ENCODE measurements at places on chromosomes 5 and 9.

DNA sequence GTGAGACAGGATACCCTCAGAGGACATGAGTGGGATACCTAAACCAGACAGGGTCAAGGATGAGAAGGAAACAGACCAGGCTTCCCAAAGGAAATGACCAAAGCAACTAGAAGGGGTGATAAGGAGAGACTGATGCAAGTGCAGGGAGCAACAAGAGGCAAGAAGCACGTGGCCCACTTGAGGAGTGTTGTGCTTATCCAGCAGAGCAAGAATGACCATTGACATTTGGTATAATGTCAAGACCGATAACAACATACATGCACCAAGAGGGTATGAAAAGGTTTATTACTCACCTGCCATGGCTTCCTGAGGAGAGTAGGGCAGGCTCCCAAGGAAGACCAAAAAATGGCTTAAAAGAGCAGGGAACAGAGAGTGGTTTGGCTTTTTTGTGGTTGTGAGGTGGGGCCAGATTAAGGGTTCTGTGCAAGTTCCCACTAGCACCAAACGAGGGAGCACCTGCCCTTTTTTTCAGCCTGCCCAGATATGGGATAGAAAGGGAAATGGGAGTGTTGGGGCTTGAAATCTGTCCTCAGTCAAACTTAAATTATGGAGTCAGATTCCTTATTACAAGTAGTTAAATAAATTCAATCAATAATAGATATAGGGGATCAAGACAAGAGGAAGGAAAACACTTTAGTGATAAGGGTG, 513.6 kb downstream of the RASEF start:
- no peak for DNase-seq

GRCh38 chr5:145934276-145934675, 2.1 kb upstream of the SH3RF2 start:
- no peak for DNase-seq

DNA sequence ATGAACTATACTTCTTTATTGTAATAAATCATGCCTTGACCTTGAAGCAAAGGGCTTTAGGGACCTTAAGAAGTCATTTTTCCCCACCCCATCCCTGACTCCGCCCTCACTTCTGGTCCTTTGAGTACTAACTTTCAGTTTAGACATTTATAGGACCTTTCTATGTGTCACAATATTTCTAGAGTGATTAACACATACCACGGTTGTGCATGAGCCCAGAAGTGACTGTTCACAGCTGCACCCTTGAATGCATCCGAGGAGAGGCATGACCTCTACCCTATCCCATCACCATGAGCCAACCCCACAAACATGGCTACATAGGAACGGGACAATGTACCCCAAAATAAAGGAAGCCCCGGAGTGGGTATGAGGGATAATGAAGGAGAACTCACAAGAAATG, 160.3 kb downstream of the HSD17B3 start:
- no peak for DNase-seq

DNA sequence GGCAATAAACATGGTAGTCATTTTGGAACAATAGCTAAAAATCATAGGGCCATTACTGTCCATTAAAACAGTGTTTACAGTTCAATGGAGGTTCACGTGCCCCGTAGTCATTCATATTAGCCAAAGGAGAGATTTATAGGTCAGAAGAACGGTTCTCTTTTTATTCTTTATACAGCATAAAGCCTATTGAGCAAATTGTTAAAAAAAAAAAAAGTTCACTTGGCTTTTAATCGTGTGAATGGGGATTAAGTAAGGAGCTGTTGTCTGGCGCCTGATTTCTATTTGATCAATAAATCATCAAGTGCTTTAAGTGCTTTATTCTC, 69.1 kb upstream of the TBCA start:
- no peak for DNase-seq

DNA sequence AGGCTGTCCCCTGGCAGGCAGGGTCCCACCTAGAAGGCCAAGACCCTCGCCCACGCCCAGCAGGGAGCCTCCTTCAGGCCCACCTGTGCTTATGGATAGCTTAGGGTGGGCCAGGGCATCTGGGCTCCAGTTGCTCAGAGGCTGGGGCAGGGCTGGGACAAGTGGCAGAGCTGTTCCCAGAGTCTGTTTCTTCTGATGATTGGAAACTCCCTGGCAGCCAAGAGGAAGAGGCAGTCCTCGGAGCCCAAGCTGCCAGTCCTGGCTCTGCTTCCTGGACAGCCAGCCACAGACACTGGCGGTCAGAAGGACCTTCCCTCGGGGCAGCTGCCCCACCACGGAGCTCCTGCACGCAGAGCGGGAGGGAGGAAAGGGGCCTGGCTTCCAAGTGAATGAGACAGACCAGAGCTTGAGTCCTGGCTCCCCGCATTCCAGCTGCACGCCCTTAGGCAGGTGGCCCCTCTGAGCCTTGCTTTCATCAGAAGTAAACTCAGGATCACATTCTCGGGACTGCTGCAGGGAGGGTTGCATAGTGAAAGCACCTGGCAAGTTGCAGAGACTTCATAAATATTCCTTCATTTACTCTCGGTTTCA, 37.9 kb upstream of the GABRP start:
- no peak for DNase-seq

All from thymus (tissue), 14 donors.